Posterior cingulate gyrus (tissue), 11 donors: ENCODE measurements at places on chromosomes 7 and 10.
A peak's percentile ranks its signal among the peaks of the same experiment; 100 is the strongest.

GRCh38 chr10:132232023-132232951 is 45.5 kb downstream of the DPYSL4 start:
- peak; percentile 40 for DNase-seq

- DNase-seq: peak; percentile 93
Measured at GRCh38 chr10:74589226-74589673, 237.2 kb upstream of the KAT6B start.

DNA sequence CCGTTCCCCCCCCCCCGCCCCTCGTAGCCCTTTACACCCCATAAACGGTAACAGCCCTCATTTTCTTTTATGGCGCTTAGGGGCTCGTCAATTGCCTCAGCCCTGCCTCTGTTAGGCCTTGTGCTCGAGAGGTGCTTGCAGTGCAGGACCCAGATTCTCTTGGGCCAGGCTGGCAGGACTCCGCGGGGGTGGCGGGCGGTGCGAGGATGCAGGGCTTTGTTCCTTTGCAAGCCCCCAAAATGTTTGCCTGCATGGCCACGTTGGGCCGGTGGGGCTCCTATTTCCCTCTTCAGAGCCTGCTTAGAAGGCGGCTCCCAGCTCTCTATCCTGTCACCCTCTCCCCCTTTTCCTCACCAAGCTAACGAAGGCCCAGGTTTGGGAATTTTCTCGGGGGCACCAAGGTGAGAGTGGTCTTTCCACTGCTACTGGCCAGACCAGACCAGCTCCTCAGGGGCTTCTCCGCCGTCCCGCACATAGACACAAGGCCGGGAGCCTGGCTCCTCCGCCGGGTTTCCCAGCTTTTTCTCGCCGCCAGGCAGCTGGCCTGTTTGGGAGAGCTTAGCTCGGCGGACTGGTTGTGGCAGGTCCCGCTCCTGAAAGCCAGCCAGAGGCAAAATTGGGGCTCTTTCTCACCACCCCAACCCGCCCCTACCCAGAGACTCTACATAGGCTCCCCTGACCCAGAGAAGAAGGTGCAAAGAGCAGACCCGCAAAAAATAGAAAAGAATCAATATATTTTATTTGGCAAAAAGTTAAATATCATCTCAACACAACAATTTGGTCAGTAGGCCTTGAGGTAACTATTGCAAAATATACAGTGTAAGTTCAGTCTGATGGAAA is 3.4 kb downstream of the HOXA9 start:
- DNase-seq: peak; percentile 67

- no peak for DNase-seq
Measured at GRCh38 chr7:106010331-106010730, 47.3 kb downstream of the CDHR3 start.

DNA sequence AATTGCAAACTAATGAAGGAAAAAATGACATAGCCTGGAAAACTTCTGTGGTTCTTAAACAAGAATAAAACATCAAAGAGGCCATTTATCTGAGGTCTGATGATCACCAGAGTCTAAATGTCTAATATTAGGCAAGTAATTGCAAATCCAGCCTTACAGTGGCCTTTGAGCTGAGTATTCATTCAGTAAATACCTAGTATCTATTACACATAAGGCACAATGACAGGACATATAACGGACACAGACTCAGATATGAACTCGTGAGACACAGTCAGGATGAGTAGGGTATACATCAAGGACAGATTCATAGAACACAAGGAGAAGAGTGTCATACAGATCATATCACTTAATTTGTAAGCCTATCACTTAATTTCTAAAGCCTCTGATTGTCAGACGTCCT is 16.8 kb downstream of the GPAM start:
- DNase-seq: no peak

GRCh38 chr7:132650498-132650897 is 74.2 kb upstream of the PLXNA4 start:
- DNase-seq: no peak

DNA sequence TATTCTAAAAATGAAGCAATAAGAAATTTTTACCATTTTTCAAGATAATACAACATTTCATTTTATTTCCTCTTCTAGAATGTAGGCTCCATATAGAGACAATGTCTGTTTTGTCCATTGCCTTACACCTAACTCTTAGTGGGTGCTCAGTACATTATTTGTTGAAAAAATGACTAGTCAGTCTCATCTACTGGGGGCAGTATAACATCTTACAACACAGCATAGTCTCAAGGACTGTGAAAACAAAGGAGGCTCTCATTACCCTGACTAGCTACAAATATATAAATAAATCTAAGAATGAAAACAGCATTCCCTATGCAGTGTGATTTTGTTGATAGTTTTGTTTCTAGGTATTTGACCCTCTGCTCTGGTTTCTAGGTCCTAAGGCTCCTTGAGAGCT is 11.6 kb downstream of the CRPPA start:
- no peak for DNase-seq
